NCI-H1105 (cell line): ENCODE measurements at places on chromosomes 6 and 20.

DNA sequence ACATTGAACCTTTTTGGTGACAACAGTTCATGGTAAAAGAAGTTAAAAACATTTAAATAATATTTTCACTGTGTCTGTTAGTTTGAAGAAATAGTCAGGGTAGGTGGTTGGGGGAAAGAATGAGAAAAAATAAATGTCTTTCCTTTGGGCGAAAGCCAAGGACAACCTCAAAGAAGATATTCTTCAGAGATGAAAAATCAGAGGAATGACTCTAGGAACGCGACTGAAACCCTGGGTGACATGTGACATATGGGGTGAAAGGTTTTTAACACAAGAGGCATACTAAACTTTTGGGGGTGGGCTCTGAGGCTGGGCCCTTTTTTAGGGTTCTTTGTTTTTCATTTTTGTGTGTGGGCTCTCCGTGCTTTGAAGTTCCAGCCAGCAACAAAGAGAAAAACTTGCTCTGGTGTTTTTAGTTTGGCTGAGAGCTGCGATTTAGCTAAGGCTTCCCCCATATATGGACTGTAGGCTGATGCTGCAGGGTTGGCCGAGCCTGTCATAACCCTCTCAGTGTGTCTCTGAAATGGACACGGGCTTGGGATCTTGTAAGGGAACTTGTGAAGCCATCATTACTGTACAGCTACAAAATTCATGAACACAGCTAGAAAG is 610.1 kb upstream of the ARID1B start:
- DNase-seq, result no peak

GRCh38 chr6:158150701-158151100 is 17.4 kb downstream of the SERAC1 start:
- DNase-seq, result no peak

DNA sequence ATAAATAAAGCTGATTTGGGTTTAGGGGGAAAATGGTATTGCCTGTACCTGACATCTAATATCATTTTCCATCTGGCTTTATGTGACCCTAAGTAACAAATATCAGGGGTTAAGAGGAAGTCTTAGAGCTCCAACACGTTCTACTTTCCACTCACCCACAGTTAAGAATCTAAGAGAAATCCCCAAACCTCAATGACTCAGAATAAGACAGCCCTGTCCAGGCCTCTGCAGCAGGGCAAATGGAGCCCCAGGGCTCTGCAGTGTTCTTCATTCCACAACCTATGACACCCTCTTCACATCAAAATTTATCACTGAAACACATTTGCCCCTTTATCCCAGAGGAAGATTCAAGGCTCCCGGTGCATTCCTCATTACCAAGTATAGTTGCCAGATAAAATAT is 20.3 kb upstream of the TENT5A start:
- DNase-seq, result no peak

GRCh38 chr20:5931411-5931810 is 18.9 kb downstream of the TRMT6 start:
- no peak for DNase-seq

GRCh38 chr20:41783423-41784208 is 165.4 kb upstream of the CHD6 start:
- no peak for DNase-seq

DNA sequence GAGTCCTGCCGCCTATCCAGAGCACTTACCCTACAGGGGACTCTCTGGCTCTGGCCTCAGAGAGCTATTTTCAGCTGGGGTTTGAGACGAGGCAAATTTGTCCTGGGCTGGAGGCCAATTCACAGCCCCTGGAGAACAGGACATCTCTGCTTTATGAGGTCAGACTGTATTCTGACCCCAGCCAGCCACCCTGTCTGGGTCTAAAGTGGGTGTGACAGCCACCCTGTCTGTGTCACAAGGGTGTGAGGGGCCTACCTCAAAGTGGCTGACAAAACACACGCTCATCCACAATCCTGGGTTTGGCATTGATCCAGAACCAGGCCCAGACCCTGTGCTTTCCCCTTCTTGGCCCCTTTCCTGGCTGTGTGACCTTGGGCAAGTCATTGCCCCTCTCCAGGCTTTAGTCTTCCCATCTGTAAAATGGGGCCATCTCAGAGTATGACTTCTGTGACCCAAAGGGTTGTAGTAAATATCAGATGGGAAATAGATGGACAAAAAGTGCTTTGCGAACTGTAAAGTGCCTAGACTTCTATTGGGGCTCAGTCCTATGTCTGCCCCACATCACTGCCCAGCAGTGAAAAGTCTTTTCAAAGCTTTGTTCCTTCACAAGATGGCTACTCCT is 44.1 kb upstream of the TGM2 start:
- no peak for DNase-seq

DNA sequence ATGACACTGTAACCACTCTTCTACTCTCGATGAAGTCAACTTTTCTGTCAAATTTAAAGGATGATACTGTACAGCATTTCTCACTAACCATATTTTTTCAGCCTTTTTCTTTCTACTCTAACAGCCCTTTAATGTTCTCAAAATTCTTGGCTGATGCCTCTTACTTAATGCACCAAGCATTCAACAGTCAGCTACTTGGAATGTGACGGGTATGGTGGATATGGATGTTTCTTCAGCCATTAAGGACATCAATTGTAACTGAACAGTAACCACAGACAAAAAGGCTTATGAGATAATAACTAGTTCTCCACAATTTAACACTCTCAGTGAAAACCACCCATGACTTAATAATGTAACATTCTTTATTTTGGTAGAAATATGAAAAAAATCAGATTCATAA is 467.2 kb upstream of the ZNF337 start:
- DNase-seq, result no peak

GRCh38 chr6:145626857-145627256 is 108.5 kb downstream of the EPM2A start:
- DNase-seq, result no peak

- DNase-seq, result no peak
Observed at GRCh38 chr6:27478141-27478705, 5.3 kb upstream of the ZNF184 start.

DNA sequence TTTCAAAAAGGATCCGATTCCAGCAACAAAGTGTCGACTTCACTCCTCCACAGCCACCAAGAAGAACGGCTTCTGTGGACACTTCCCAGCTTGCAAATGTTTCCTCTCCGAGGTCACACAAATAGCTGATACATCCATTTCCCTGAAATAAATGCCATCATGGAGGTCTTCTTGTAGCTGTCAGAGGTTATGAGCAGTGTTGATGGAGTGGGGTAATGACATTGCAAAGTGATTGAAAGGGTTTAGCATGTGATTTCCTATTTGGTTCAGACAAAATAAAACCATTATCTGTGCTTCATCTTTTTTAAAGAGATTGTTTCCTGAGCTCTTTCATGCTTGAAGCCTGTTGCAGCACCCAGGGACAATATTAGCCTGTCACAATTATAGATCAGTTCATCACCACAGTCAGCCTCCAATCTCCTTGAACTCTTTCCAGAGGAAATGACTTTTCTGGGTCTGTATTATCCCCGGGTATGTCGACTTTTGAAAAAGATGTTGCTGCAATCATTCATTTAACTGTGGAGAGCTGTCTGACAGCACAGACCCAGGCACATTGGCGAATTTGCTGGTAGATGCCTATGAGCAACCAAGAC is 16.9 kb upstream of the KIF16B start:
- no peak for DNase-seq

DNA sequence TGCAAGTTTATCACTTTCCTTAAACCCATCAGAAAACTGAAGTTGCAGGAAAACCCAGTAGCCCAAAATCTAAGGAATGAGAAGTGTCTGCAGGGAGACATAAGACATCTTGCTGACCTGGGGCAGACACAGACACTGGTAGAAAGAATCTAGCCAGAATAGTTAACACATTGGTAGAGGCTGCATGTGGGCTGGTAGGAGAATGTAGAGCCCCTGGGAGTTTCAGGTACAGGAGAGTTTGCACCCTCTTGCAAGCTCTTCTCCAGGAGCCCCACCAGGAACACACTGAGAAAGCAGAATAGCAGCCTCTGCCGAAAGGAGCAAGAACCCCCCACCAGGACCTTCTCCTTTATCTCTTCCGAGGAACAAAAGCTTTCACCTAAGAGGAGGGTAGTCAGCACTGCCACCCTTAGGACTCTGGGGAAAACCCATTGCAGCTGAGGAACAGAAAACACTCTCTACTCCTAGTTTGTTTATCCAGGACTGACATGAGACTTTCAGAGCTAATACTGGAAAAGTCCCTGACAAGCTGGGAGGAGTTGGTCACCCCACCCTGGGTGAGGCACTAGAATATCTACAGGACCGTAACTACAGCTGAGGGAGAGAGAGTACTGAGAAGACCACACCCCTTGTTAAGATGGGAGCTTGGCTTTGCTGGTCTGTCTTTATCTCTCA is 10.5 kb upstream of the OGFRL1 start:
- no peak for DNase-seq

GRCh38 chr6:145453376-145453775 is 281.9 kb downstream of the EPM2A start:
- DNase-seq, result no peak

GRCh38 chr6:20212392-20213111 is at the start of gene MBOAT1:
Gene MBOAT1 (minus strand): TSS chr6:20212469. CDS start chr6:20212234, 235 bp downstream.
- peak; percentile 93 for DNase-seq

DNA sequence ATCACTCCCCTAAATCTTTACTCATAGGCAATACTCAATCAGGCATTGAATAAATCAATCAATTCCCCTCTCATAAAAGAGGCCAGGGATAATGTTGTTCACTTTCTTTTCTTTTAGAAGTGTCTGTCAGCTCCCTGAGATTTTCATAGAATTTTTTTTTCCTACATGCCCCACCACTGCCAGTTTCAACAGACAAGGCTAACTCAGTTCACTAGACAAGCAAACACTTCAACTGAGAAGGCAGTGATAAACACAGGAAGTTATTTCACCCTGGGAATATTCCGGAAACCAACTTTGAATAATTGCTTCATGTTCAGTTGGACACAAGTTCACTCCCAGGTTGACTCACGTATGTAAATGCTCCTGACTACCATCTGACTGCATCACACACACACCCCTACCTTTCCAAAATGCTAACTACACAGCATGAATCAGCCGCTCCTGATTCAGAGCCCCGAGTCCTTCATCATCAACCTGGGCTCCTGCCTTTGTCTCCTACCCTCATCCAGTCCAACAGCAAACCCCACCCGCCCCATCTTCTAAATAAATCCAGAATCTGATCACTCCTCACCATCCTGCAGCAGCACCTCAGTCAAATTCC is 143.9 kb downstream of the BCAS1 start:
- no peak for DNase-seq

- DNase-seq, result no peak
Observed at GRCh38 chr6:122650403-122650802, 40.2 kb downstream of the PKIB start.

- DNase-seq, result no peak
Observed at GRCh38 chr6:95856876-95857364, 158.9 kb upstream of the FUT9 start.

- no peak for DNase-seq
Observed at GRCh38 chr20:17871181-17871580, 97.4 kb downstream of the SNX5 start.

- DNase-seq, result no peak
Observed at GRCh38 chr20:35144694-35145093, 2.4 kb downstream of the EDEM2 start.

GRCh38 chr6:14280766-14281293 is 163.3 kb downstream of the CD83 start:
- no peak for DNase-seq

DNA sequence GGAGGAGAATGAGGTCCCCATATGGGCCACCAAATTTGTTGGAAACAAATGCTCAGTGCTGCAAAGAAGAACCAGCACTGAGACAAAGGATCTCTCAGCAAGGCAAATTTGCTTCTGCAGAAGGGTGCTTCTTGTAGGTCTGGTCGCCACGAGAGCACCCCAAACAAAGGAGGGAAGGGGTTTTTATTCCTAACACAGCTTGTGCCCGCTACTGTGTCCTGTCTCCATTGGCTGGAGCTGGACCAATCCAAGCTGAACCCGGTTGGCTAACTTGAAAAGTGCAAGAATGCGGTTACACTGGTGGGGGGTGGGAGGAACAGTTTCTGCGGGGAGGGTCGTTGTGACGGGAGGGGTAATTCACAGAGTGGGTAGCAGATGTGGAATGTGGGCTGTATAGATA is 54.1 kb upstream of the TULP1 start:
- no peak for DNase-seq

GRCh38 chr6:7417684-7418083 is 28.1 kb downstream of the RIOK1 start:
- no peak for DNase-seq

DNA sequence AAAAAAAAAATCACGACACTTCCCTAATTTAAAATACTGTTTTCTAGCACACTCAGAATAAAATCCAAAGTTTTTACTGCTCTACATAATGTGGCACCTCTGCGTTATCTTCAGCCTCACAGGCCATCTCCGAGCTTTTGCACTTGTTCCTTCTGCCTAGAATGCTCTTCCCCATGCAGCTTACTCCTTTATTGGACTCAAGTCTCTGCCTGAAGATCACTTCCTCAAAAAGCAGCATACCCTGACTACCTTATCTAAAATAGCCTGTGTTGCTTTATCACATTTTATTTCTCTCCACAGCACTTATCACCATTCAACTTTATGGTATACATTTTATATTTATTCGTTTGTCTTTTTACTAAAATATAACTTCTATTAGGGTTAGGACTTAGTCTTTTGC is 2.3 kb downstream of the ZNF322 start:
- DNase-seq, result no peak

DNA sequence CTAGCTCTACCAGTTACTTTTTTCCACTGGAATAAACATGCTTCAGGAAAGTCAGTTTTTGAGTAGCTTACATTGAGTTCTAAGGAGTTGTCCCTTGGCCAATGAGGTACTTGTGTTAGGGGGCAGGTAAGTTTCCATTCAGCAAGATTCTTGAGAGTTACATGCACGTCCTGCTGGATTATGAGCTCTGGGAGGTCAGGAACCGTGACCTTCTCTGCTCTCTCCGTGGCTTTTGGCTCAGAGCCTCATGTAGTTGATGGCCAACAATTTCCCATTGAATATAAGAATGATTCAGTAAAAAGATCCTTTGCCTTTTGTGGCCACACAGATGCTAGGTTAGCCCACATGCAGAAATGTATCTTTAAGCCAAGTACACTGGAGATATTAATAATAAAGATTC is 181.8 kb upstream of the RALGAPA2 start:
- DNase-seq, result no peak

- DNase-seq, result no peak
Observed at GRCh38 chr6:24780206-24780605, 5.5 kb downstream of the GMNN start.

DNA sequence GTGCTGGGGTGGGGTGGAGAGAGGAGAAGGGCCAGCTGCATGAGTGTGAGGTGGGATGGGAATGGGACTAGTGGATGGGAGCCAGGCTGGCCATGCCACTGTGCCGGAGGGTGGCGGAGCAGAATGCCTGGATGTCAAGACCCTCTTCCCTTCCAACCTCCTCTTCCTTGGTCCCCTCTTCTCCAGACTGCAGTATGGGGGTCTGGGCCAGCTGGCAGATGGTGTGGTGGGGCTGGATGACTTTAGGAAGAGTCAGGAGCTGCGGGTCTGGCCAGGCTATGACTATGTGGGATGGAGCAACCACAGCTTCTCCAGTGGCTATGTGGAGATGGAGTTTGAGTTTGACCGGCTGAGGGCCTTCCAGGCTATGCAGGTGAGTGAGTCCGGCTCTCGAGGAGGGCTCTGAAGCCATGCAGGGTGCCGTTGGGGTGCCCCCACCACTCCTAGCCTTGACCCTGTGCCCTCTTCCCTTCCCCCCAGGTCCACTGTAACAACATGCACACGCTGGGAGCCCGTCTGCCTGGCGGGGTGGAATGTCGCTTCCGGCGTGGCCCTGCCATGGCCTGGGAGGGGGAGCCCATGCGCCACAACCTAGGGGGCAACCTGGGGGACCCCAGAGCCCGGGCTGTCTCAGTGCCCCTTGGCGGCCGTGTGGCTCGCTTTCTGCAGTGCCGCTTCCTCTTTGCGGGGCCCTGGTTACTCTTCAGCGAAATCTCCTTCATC is 7.7 kb downstream of the DDR1 start:
- no peak for DNase-seq

GRCh38 chr20:43194137-43194536 is 4.4 kb upstream of the PTPRT start:
- DNase-seq, result peak; percentile 65
